Lower lobe of right lung (tissue), 2 donors: ENCODE measurements at places on chromosomes 11 and 22. TPM values are rescaled to one million over a fixed set of nuclear protein-coding genes. Genes with fewer than 3 reads are reported as not detected.

DNA sequence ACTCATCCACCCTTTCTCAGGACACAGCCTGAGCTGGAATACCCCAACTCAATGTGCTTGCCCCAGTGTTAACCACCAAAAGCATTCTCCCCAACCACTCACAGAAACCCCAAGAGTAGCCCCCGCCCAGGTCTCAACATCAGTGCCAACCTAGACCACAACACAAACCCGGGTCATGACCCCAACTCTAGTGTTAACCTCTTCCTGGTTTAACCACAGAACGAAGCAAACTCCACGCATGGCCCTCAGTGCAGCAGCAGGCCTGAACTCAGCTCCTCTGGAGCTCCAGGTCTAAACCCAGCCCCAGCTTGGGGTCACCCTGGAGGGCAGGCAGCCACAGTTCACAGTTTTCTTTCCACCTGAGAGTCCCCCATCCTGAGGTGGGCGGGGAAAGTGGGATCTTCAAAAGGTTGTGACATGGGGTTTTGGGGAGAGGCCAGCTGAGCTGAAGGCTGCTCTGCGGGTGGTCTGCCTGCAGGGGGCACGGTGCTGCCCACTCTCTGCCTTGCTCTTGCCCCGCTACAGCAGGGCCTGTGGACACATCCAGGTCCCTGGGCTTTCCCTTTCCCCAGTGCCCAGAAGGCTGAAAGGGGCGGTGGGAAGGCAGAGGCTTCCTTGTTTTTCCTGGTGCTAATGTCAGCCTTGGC is 37.9 kb downstream of the NECTIN1 start:
- DNase-seq, result no peak

GRCh38 chr11:130449310-130449990 is 1.0 kb downstream of the ADAMTS15 start:
- DNase-seq, result no peak

DNA sequence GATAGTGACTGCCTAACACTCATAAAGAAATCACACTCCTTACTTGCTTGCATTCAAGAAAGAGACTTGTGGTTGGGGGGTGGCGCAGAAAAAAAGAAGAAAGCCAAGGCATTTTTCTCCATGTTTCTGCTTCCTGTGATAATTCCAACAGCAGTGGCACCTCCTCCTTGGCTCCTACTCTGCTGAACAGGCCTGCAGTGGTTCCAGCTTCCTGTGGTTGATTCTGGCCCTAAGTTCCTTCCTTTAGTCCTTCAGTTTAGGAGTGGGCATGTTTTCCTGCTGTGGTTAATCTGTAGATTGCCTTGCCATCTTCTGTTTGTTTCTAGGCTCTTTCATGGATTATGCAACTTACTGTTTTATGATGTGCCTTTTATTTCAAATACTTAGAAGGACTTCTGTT is 940.4 kb downstream of the DLG2 start:
- no peak for DNase-seq

- no peak for DNase-seq
Observed at GRCh38 chr11:112082729-112083128, 3.8 kb downstream of the TIMM8B start.

DNA sequence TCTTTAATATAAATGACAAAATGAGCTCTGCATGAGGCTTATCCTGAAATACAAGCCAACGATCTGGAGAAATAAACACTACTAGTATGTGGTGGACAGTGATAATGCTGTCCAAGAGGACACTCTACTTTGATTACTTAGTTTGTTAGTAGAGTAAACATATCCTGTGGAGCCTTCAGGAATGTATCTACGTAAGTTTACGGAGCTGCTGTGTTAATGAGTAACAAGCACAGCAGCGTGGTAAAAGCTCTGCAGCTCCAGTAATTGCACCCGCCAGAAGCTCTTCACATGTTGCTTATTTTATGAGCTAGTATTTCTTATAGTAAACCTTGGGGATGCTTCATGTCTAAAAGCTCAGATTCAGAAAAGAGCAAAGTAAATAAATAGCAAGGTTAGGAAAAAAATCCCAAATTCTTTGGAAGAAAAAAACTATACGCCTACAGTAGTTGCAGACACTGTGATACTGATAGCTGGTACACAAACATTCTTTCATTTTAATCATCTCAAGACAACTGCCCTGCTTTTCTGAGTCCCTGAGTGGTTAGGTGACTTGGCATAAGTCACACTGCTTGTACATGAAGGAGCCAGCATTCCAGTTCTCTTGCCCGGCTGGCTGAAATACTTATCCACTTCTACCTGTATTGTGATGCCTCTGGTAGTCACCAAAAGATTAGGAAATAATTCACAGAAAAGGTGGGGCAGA is 32.7 kb upstream of the CCDC34 start:
- no peak for DNase-seq

DNA sequence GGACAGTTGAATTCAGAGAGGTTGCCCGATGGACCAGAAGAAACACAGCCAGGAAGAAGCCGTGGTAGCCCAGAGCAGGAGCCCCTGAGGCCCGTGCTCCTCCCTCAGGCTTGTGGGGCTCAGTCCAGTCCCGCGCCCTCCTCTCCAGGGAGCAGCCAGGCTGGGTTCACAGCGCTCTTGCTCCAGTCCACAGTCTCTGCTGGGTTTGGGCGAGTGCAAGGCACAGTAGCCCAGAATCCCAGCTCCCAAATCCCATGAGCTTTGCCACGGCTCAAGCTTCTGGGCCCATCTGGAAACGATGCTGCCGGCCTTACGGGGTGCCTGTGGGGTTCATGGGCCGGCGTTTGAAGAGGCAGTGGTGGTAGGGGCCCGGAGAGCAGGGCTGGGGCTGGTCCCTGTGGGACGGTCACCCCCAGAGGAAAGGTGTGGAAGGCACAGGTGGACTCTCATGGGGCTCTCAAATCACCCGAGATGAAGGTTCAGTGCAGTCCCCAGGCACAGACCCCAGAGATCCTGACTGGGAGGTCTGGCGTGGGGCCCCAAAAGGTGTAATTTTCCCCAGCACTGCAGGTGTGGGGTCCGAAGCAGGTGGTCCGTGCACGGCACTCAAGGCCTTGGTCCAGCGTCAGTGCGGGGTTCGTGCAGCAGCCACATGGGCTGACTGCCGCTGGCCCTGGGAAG is 30.6 kb upstream of the ATXN10 start:
- DNase-seq, result no peak

DNA sequence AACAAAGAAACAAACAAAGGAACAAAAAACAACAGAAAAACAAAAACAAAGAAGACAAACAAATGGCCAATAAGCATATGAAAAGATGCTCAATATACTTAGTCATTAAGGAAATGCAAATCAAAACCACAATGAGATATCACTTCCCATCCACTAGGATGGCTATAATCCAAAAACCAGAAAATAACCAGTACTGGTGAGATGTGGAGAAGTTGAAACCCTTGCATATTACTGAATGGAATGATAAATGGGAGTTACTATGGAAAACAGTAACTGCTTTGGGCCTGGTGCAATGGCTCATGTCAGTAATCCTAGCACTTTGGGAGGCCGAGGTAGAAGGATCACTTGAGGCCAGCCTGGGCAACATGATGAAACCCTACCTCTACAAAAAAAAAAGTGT is 44.9 kb upstream of the RBFOX2 start:
- DNase-seq, result no peak

- DNase-seq, result no peak
Observed at GRCh38 chr11:105273660-105274280, 134.2 kb upstream of the CARD18 start.

- no peak for DNase-seq
Observed at GRCh38 chr11:72294616-72295395, 50.8 kb upstream of the PHOX2A start.

DNA sequence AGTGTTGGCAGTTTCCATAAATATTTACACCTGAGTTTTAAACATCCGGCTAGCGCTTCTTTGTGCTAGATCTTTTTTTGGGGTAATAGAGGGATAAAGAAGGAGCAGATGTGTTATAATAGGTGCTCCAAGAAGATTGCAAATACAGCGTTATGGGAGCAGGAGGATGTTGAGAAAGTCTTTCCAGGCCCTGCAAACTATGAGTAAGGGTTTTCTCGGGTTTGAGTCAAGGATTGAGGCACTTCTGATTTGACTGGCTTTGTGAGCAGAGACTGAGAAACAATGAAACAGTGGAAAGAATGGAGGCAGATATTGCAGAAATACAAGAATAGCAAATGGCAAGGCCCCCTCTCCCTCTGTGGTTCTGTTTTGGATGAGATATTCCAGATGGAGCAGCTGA is 155.0 kb upstream of the TIMP3 start:
- DNase-seq, result no peak

- DNase-seq, result no peak
Observed at GRCh38 chr11:111909378-111909777, 2.2 kb downstream of the CRYAB start.

DNA sequence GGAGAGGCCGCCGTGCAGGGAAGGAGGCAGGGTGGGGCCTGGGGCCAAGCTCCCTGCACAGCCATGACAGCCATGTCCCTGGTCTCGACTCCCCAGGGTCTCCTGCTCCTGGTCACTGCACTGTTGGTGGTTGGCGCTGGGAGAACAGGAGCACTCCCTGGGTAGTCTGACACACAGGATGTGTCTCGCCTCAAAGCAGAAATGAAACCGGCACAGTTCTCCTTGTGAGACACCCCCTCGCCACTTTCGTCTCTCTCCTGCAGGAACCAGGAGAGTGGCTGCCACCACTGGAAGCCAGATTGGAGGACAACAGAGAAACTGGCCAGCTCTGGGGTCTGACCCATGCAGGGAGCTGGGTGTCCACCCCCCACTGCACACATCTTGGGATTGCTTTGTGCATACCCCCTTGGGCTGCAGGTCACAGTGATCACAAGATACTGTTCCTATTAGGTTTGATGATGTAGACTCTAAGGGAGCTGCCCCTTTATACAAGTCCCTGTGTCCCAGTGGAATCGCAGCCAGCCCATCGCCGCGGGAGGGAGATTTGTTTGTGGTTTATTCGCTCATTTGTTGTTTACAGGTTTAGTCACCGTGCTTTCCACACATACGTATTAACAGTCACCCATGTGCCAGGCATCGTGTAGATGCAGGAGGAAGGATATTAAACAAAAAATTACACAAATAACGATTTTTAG is 27.0 kb upstream of the YWHAH start:
- peak; percentile 58 for DNase-seq

DNA sequence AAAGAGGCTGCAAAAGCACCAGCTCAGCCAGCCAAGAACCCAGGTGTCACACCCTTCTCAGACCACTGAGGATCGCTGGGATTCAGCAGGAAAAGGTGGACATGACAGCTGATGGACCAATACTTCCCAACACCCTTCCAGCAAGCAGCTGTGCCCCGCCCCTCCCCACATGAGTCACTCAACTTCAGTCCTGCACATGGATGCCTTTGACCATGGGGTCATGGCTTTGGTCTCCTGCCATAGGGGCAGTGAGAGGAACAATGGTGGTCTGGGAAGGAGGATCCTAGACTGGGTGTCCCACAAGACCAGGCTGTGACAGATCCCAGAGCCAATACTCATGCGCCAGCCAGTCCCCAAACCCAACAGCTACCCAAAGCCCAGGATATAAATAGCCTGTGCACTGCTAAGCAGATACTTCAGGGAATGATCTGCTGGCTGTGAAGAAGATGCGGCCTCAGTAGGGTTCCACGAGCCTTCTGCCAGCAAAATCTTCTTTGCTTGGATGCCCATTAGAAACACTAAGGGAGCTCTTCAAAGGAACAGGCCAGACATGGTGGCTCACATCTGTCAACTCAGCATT is 5.5 kb upstream of the RGL4 start:
- no peak for DNase-seq

- DNase-seq, result no peak
Observed at GRCh38 chr22:19722982-19723231, 432 bp upstream of the GP1BB start.

GRCh38 chr11:34633990-34634693 is 13.2 kb downstream of the EHF start:
- no peak for DNase-seq

GRCh38 chr11:95505927-95506426 is 275.0 kb upstream of the SESN3 start:
- DNase-seq, result no peak

DNA sequence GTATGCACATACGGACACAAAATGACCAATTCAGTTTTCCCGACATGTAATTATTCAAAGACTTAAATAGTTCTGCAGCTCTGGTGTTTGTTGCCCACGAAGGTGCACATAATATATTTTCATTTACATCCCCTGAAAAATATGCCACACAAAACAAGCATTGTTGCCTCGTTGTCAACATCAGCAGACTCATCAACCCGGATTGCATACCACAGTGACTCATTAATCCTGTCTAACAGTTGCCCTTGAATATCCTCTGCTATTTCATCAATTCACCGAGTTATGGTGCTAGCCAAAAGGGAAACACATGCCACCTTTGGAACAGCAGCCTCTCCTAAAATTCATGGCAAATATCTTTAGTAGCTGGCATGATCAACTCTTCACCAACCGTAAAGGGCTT is 582.2 kb downstream of the LRRC4C start:
- no peak for DNase-seq

- DNase-seq, result peak; percentile 39
Observed at GRCh38 chr11:47254386-47254785, 3.4 kb upstream of the NR1H3 start.

- no peak for DNase-seq
Observed at GRCh38 chr22:50076646-50077535, 8.3 kb downstream of the MLC1 start.

DNA sequence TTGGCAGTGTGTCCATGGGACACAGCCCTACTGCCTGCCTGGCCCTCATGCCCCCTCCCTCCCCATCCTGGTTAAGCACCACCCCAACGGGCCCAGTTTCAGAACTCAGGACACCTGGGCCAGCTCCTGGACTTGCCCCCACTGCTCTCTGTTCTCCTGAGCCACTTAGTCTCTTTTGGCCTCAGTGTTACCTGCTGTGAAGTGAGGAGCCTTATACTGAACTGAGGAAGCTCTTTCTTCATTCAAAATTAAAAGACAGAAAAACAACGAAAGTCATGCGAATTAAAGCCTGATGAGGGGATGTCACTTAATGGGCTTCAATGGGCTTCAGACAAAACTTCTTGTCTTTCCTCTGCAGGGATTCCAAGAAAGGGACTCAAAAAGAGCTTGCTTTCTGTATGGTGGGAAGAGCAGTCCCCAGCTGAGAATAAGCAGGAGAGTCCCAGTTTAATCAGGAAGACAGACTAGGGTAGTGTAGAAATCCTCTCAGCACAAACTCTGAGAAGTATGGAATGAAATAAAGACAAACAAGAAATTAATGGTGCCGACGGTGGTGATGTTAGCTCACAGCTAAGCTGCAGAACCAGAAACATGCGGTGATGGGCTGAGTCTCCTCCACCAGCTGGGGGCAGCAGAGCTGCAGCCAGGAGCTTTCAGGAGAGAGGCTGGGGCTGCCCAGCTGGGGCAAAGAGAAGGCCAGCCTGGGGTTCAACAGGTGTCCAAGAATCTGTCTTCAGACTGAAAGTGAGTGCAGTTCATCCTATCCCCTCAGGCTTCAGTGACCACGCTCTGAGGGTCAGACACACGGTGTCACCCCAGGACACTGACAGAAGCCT is 101.0 kb downstream of the GGTLC2 start:
- DNase-seq, result no peak

- no peak for DNase-seq
Observed at GRCh38 chr11:62428871-62429560, 10.2 kb downstream of the SCGB1A1 start.

GRCh38 chr22:23183061-23183698 is 2.9 kb downstream of the BCR start:
- DNase-seq, result peak; percentile 71

The RBMXL2 gene
- total RNA-seq, result not detected

The TEX54 gene
- total RNA-seq, result not detected

The CLMP gene
- 15.1 TPM for total RNA-seq

The CDPF1 gene
- 7.1 TPM for total RNA-seq

The ACP2 gene
- total RNA-seq, result 33.0 TPM

The CRYAB gene
- 72.5 TPM for total RNA-seq

The PIH1D2 gene
- 6.4 TPM for total RNA-seq
